NCI-H1694 treated with DMSO at 0.1 percent for 48 hours (cell line): ENCODE measurements at places on chromosomes 5 and 9.

DNA sequence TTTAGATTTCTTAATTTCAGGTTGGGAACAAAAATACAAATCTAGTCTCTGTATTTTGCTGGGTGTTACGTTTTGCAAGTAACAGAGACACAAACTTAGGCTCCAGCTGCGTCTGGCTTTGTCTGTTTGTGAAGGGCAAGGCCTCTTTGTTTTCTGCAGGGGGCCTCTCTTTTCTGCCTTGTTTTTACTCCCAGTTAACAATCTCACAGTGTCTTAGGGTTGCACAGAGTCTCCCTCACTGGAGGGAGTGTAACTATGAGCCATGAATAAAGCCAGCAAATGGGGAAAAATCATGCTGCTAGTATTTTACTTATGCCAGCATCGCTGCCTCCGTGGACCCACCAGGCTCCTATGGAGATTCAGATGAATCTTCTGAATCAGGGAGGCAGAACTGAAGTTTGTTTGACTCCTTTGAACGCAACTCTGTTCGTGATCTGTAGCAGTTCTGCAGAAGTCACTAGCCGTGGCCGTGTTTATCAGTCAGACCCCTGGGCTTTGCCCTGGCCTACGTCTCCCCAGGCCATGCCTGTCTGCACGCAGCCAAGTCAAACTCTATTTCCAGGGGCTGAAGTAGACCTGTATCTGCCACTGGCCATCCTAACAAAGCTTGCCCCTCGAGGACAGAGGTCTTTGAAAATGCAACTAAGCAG is 77.2 kb downstream of the ATP10B start:
- no peak for DNase-seq

DNA sequence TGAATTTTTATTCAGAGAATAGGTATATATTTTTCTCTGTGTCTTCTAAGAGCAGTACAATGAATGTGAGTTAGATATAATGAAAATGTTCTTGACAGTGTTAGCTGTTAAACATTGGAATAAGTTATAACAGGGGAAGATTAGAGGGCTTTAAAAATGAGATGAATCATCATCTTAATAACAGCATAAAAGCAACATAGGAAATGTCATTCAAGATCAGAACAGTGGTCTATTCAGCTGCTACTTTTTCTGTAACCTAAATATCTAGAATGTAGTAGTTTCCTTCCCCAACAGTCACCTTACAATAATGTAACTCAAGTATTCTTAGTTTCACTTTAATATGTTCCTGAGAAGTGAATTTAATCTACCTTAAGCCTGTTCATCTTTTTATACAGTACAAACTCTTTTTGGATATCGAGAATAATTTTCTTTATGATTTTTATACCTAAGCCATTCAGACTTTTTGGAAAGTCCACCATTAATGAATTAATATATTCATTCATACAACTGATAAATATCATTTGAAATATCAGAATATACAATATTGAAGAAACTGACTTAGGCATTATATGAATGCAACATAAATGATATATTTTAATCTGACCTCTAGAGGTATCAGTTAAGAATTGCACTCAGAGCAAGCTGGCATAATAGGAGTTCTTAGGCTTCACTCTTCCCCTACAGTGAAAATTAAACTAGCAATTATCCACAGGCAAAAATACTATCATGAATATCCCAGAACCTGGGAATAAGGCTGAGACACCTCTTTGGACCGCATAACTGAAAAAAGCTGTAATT is 66.1 kb upstream of the EDIL3 start:
- no peak for DNase-seq

DNA sequence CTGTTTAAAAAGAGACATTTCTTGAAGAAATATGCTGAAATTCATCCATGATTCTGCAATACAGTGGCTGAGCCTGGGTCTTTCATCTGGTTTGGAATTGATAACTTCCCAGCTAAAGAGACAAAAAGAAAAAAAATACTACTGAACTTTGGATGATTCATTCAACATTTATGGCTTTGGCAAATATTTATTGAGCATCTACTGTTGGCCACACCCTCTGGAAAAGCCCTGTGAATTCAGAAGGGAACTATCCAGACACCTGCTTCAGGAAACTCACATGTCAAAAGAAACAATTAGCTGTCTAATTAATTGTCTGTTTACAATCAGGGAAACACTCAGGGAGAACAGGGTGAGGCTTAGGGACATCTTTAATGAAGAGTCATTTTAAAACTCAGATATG is 17.8 kb upstream of the ZNF622 start:
- no peak for DNase-seq

- DNase-seq: no peak
Observed at GRCh38 chr9:128911529-128912035, 9.2 kb upstream of the PHYHD1 start.

- DNase-seq: no peak
Observed at GRCh38 chr5:56813302-56813701, 2.0 kb upstream of the MAP3K1 start.

DNA sequence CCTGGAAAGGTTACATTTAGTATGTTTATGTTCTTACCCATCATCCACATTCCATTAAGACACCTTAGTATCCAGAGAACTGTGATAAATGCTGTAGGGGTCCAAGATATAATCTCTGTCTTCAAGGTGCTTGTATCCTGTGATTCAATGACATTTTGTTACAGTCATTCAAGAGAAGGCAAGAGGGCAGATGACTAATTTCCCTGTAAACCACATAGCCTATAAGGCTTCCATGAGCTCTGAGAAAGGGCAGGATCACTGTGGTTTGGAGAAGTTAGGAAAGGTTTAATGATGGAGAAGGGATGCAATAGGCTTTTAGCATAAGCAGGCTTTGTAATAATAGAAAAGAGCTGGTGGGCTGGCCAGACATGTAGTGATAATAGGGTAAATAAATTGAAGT is 40.0 kb downstream of the PAPPA start:
- DNase-seq: no peak

- DNase-seq: no peak
Observed at GRCh38 chr9:22650946-22651345, 204.3 kb downstream of the DMRTA1 start.

DNA sequence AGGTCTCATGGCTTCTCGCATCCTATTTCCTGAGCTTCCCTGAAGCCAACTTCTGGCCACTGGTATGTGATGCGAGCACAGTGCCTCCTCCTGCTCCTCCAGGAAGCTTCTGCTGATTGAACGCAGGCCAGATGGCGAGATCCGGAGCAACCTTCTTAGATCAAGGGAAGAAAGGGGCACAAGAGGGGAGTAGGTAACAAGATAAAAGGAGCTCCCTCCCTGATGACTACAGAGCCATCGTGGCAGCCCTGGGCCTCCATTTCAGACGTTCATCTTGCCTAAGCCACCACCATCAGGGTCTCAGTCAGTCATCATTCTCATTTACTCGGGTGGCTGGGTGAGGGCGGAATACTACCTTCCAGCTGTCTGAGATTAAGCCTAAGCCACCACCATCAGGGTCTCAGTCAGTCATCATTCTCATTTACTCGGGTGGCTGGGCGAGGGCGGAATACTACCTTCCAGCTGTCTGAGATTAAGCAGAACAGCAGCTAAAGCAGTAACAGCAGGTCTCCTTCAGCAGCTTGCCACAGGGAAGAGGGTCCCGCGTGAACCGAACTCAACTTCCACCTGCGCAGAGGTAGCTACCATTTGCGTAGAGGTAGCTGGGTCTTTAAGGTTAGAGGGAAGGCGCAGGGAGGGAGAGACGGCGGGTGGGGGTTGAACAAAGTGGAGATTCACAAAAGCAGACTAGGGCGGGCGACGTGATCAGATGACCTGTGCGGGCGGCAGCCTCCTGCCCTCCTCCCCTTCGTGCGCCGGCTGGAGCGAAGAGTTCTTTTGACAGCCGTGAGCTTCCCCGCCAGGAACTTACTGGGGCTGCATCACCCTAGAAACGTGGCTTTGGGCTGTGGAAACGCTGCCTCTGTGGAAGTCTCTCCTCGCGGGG is 27.9 kb upstream of the MGAT1 start:
- peak; percentile 31 for DNase-seq

GRCh38 chr5:96734871-96735325 is 72.7 kb downstream of the CAST start:
- no peak for DNase-seq
